Adipocyte (in vitro differentiated cells): ENCODE measurements at places on chromosomes 11 and 22.

- DNase-seq = no peak
Observed at GRCh38 chr22:35688913-35689675, 28.6 kb upstream of the APOL5 start.

GRCh38 chr11:130513132-130513531 is 64.7 kb downstream of the ADAMTS15 start:
- DNase-seq = no peak

DNA sequence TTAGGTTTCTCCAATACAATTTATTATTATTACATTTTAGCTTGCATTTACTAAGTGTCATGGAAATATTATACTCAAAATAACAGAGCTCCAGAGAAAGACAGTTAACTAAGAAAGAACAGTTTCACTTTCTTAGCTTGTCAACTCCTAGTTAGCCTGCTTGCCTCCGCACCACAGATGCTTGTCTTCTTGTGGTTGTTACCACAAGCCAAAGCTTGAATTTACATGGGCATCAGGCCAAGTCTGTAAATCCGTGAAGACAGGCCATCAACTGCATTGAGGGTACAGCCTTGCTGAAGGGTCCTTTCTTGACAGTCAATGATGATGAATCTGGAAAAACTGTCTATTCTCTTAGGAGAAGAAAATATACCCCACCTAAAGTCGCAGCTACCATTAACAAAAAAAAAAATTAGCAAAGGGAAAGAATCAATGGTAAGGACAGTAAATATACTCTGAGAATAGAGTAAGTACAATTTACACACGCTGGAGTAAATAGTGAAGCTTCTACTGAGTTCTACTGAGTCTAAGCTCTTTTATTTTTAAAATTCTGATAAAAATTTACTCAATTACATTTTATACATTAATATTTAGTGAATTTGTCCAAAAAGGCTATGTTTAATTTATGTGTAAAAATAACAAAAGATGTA is 15.6 kb upstream of the DENND5A start:
- peak; percentile 50 for DNase-seq

DNA sequence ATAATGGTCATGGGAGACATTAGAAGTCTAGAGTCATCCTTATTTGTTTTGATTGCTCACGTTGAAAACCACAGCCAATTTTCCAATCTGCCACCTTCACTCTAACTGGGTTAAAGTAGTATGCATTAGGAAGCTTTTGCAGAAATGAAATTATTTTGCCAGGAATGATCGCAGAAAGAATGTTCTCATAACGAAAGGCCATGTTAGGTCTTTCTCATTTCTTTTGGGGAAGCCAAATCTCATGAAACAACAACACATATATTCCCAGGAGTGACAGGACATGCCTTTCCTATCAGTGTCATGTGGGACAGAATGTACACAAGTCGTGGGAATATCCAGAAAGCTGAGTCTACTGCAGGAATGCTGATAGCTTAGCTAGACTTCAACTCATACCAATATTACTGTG is 386.3 kb downstream of the AASDHPPT start:
- DNase-seq = no peak

- peak; percentile 81 for DNase-seq
Observed at GRCh38 chr11:58513747-58514367, 6.0 kb upstream of the OR5B21 start.

DNA sequence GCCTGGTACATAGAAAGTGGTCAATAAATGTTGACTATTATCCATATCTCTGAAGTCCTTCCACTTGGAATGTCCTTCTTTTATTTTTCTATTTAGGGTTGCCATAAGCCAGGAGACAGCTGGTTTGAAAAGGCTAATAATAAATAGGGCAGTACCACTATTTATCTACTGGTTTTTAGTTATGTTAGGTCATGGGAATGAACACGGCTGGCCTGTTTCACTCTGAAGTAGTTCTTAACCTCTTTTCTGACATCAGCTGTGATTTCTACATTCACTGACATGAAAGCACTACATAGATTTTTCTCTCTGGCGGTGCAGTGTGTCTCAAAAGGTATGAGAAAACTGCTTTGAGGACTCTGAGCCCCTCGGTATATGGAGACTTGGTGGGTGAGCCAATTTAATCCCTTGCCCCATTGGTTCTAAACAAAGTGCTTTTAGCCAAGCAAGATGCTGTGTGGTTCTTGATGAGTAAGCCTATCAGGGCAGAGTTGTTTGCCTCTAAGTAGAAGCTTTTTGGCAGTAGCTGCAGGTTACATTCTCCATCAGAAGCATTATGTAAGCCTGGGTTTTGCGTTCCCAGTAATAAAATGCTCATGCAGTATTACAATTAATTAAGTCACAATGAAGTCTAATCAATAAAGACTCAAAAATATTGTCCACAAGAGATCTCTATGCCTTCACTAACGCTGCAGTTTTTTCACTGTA is 48.7 kb upstream of the APOA1 start:
- no peak for DNase-seq

DNA sequence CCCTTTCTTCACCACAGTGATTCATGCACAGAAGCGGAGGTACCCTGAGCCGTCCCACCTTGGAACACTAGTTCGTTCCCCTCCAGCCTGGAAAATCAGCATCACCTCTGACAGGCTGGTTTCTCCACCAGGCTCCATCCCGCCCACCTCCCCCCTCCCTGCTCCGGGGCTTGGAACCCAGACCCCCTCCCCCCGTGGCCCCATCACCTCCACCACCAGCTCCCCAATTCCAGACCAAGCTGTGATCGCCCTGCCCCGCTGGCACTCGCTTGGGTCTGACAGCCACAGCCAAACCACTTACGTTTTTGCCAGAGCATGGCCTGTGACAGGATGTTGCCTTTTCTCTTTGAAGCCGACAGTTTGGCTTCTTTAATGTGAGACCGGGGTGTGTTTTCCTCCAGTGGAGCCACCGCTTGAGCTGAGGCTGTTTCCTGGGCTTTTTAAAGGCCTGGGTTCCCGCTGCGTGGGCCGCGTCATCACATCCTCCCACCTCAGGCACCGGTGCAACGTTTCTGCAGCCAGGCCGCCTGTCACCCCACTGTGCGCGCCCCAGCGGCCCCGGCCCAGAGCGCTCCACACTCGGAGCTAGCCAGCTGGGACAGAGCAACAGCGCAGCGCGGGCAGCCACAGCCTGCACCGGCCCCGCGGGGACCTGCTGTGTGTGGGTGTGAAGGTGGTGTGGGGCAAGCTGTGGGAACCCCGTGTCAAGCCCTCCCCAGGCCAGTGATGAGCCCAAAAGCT is at the start of gene POU2AF1:
Gene POU2AF1, minus strand, starts transcription at position 415 of the 741 bp plus-strand sequence. Its CDS starts 98 bp downstream, at position 317.
- DNase-seq = peak; percentile 59

DNA sequence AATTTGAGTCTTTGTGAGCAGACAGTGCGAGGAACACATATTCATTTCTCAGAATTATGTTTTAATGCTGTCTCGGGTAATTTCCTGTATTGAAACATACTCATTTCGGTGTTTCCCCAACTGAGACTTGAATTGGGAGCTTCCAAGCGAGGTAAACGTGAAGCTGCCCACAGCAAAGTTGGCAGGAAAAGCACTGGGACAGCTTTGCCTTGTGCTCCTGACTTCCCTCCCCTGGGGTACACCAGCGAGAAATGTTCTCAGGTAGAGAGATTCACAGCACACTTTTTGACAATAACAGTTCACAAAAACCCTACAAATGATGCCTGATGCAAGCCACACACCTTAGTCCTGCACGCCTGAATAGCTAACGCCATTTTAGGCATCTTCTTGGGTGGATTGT is 3.1 kb downstream of the HTR3B start:
- DNase-seq = no peak
